ENCODE measurements at places on chromosomes 16 and 17.
A peak's percentile ranks its signal among the peaks of the same experiment; 100 is the strongest.

DNA sequence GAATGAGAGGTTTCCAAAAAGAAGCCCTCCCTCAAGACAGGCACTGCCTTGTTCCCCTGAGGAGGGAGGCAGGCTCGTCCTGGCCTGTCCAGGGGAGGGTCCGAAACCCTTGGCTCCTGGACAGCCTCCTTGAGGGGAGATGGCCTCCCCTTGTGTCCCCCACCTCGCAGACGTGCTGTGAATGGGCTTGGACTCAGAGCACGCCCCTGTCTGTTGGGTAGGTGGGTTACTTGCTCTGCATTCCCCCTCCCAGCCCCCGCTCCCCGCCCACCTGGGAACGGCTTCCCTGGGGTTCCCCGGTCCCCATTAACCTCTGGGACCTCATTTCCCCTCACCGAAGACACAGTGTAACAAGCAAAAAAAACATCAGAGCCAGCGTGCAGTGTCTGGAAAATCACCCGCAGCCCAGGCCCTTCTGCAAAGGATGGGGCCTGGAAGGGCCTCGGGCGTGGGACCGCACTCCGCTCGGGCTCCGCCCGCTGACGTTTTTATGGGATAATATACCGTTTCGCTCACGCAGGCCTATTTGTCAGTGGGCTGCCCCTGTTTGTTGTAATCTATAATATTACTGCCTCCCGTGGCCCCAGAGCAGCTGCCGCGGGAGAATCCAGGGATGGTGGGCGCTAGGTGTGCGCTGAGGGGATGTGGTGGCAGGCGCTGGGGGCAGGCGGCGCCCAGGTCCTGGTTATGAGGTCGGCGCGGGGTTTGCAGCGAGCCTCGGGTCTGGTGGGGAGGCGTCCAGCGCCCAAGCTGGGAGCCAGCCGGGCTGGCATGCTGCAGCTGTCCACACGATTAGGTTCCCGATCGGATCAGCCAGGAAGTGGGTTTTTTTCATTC lies 11.1 kb downstream of the BAHCC1 start:
- DNase-seq: no peak

- no peak for DNase-seq
Observed at GRCh38 chr17:49553676-49554335, 21.9 kb upstream of the NXPH3 start.

DNA sequence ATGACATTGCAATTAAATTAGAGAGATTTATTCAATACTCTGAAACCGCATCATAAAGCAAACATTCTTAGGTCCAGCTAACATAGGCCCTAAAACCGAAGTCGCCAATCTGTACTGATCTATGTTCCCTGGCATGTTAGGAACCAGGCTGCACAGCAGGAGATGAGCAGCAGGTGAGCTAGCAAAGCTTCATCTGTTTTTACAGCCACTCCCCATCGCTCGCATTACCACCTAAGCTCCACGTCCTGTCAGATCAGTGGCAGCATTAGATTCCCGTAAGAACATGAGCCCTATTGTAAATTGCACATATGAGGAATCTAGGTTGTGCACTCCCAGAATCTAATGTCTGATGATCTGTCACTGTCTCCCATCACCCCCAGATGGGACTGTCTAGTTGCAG lies 91.5 kb downstream of the PARN start:
- no peak for DNase-seq

DNA sequence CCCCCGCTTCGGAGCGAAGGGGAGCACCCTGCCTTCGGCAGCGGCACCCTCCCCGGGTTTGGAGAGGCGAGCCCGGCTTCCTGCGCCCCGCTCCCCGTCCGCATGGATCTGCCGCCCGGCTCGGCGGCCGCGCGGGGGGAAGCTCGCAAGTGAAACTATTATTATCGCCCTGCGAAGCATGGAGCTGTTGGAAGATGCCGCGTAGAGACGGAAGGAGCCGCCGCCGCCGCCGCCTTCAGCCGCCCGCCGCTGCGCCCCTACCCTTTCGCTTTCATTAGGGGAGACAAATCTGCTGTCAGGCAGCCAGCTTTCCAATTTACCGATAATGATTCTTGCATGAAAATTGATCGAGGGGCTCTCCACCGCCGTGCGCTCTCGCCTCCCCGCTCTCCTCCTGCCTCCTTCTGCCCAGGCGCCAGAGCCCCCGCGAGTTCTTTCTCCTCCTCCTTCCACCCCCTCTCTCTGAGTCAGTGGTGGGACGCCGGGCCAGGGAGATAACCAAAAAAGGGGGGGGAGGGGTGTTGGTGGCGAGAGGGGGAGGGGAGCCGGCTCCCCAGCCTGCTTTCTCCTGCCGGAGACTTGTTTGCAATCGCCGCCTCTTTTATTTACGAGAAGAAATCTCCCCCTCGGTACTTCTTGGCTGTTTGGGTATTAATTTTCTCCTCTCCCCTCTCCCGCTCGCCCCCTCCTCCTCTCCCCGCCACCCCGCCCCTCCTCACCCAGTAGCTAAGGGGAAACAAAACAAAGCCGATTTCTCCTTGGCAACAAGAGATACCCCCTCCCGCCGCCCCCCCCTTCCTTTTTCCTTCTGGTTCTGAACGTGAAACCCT lies 58.0 kb upstream of the GSE1 start:
- DNase-seq: peak; percentile 55

DNA sequence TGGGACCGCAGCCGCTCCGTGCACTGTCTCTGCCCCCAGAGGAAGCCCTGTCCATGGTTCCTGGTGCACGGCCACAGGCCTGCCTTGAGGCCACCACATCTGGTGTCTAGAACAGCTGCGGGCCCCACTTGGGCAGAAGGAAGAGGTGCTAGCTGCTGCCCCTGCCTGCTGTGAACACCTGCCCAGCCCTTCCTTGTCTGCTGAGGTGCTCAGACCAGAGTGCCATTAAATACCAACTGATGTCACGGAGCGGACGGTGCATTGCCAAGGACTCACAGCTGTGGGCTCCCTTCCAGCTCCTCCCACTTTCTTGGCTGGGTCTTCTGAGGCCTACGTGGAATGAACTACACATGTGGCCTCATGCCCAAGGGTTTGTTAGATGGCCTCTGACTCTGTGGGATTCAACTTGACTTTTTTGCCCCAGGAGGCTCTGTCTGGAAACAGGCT lies 146.1 kb downstream of the RAB11FIP4 start:
- DNase-seq: no peak

GRCh38 chr17:29071303-29071702 lies 28.4 kb downstream of the PIPOX start:
- DNase-seq: no peak

All from brain microvascular endothelial cell (primary cell).